ENCODE measurements at places on chromosomes 5 and 9.

DNA sequence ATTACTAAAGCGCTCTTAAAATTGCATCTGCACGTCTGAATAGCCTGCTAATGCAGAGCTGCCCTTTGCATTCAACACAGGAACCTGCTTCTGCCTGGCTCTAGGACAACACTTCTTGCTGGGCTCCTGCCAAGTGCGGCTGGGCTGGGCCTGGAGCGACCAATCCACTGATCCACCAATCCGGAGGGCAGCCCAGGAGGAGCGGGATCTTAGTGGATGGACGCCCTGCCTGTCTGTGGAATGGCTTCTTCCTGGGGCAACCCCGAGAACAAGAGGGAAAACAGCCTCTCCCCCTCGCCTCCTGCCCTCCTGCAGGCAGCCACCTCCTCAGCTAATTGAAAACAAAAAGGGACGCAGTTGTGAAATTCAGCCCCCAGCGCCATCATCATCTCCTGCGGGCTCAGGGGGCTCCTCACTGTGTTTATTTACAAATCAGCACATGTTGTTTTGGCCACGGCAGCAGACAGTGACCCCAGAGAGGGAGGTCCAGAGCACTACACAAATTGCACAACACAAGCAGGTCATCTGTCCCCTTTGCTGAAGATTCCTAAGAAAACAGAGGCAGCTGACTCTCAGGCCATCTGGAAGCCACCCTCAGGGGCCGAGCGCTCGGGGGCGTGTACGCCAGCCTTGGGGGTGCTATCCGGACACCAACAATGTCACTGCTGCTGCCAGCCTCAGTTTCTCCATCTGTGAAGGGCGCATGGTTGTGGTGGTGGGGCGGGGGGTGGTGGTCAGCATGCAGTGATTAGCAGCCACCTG is 57.3 kb downstream of the GADD45G start:
- no peak for DNase-seq

- no peak for DNase-seq
These were observed at the start of gene NR2F1 for GRCh38 chr5:93582677-93583438. NR2F1 (plus strand) TSS chr5:93583222; CDS start chr5:93585024, 1,802 bp downstream.

- DNase-seq = no peak
These were observed 96.9 kb downstream of the DENND1A start for GRCh38 chr9:123832858-123833650.

DNA sequence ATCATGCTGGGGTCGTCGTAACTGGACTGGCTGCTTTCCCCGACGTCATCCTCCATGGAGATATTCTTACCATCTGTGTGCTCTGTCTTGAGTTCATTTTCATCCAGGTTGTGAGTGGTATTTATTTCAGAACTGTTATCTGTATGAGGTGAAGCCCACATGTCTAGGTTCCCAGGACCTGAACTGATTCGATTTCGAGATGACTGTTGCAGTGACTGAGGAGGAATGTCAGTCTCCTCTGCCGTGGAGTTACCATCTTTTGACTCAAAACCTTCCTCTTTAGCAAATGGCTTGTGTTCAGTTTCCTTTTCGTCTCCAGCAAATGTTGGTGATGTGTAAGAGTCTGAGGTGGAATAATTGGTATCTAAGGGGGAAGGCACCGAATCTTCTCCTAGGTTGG is 55.2 kb upstream of the PCA3 start:
- no peak for DNase-seq

DNA sequence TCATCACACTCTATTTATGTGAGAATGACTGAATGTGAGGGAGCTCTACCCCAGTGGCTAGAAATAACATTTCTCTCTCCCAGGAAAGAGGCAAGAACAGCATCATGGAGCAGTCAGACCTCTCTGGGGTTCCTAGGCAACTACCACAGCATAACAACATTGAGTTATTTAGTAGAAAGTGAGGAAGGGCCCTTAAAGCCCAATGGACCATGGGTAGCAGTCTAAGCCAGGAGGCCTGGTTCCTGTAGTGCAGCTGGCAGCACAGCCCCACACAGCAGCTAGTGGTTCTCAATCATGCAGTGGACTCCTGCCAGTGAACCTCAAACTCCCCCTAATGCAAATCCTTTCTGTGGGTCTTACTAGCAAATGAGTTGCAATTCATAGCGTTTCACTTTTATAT is 55.3 kb downstream of the SPEF2 start:
- no peak for DNase-seq
